ENCODE measurements at places on chromosomes 5 and 9.

- DNase-seq = no peak
Observed at GRCh38 chr5:176722757-176723156, 75.5 kb downstream of the TSPAN17 start.

DNA sequence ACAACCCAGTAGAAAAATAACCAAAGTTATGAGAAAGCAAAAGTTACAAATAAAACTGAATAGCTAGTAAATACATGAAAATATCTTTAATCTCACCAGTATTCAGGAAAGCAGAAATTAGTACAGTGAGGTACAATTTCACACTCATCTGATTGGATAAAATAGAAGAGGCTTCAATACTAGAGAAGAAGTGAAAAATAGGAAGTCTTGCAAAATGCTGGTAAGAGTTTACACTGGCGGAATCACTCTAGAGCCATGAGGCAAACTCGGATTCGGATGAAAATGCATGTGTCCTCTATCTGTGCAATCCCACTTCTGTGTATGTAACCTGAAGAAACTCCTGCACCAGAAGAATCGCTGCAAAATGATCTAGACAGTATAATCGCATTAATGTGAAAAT is 128.9 kb downstream of the CCDC192 start:
- DNase-seq = no peak

GRCh38 chr9:95504053-95504963 is 12.5 kb downstream of the PTCH1 start:
- peak; percentile 74 for DNase-seq

DNA sequence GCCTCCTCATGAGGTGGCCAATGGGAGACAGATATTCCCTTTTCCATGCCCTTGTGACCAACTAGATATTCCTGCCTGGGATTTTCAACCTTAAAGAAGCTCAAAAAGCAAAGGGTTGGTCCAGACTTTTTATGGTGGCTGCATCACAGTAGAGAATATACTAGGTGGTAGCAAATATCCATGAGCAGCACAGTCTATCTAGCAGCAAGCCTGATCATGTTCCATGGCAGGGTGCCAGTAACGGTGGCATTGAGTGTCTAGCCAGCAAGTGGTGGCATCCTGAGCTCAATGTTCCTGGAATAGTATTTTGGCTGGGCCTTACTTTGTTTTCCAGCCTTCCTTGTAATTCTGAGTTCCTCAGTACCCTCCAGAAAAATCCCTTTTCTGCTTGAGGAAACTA is 25.8 kb downstream of the CDC25C start:
- no peak for DNase-seq

DNA sequence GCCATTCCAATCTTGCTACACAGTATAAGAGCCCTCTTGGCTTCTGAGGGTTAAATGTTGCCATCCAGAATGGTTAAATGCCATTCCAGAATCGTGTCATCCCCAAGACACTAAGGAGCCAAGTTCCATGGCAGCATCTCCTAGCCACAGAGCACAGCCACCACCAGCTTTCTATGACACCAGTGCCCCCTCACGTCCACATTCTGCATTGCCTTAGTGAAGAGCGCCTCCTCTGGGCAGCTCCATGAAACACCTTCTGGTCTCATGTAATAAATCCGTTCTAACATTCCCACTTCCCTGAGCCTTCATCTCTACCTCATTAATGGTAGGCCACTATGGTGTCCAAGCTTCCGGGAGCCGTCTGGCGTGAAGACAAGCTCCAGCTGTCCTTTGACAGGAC is 12.4 kb downstream of the CBY3 start:
- DNase-seq = peak; percentile 42

DNA sequence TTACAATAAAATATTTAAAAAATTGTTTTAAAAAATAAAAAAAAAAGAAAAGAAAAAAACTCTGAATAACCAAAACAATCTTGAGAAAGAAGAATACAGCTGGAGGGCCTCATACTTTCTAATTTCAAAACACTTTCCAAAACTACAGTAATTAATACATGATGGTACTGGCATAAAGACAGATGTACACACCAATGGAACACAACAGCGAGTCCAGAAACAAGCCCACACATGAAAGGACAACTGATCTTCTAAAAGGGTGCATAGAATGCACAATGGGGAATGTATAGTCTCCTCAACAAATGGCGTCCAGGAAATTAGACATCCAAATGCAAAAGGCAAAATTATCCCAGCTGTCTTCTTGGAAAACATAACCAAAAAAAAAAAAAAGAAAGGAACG is 99.6 kb downstream of the LURAP1L start:
- no peak for DNase-seq
